T-helper 17 cell (primary cell): ENCODE measurements at places on chromosomes 13 and 19. TPM values are rescaled to one million over a fixed set of nuclear protein-coding genes. Genes with fewer than 3 reads are reported as not detected.

- DNase-seq, result no peak
These were observed 17.1 kb upstream of the GPC5 start for GRCh38 chr13:91381371-91381770.

GRCh38 chr19:41784743-41785142, 11.6 kb upstream of the CEACAM3 start:
- DNase-seq, result no peak

The ELF1 gene
- total RNA-seq, result 197 TPM

DNA sequence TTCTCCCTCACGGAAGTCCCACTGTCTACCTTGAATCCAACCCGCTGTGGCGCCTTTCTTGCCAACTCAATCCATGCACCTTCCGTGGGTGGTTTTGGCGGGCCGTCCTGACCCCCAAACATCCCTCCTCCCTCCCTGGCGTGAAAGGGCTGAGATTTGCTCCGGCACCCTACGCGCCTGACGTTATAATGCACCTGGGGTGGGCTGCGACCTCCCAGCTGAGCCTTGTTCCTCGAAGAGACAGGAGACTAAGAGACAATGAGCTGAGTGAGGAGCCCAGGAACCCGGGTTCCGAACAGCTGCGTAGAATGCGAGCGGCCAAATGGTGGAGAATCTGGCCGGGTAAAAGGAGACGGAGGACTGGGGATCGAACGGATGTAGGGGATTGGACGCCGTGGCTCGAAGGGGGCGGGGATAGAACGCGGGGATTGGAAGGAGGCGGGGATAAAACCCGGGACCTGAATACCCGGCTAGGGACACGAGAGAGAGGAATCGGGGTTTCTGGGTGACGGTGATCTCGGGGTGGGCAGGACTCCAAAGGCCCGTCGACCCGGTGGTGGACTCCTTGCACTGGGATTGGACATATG, at the start of gene CPT1C:
Gene CPT1C, plus strand, starts transcription at position 461 of the 587 bp plus-strand sequence. CDS start 1,137 bp downstream, outside the sequence.
- no peak for DNase-seq

- no peak for DNase-seq
These were observed 25.5 kb downstream of the RANBP3 start for GRCh38 chr19:5952193-5953029.

The CGB5 gene
- total RNA-seq, result not detected
